ENCODE measurements at places on chromosomes 12 and 14.

GRCh38 chr12:89750389-89751351 lies 42.0 kb upstream of the ATP2B1 start:
- no peak for DNase-seq

DNA sequence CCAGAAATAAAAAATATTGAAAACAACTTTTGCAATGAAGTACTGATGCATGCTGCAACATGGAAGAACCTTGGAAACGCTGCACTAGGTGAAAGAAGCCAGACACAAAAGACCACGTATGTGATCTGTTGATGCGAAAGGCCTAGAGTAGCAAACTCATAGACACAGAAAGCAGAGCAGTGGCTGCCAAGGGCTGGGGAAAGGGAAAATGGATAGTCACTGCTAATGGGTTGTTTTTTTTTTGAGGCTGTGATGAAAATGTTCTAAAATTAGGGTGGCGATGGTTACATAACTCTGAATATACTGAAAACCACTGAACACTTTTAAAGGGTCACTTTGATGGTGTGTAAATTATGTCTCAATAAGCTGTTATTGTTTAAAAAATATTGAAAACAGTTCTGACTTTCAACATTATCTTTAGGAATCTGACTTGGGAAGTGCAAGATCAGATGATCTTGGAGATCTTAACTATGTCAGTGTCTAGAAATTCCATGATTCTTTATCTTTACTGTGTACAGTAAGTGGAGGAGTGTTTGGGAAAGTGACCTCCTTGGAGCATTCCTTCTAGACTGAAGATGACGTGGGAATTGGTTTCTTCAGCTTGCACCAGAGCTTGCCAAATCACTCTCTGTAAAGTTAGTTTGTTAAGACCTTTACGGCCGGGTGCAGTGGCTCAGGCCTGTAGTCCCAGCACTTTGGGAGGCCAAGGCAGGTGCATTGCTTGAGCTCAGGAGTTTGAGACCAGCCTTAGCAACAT lies 12.4 kb downstream of the MLXIP start:
- DNase-seq = no peak

DNA sequence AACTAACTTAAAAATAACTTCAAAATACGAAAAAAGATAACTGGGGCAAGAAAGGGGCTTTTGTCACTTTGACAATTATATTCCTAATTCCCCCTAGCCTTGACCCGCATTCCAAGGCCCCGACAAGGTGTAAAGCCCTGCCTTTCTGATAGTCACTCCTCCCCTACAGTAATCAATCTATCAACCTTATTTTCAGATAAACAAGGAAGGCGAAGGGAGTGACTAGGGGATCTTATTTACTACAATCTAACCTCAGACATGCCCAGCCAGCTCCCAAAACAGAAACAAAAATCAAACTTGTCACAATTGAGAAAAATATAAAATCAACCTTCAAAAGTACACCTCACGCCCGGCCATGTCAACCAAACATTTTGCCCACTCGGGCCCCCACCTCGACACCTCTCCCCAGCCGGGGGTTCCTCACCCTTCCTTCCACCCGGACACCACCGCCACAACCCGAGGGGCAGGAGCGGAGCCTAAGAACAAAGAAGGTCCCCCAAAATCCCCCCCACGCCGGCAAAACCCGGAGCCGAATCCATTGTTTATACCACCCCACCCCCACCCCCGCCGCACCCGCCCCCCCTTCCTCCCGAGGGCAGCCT lies 562 bp downstream of the ZFYVE1 start:
- DNase-seq = no peak

GRCh38 chr14:42113358-42114069 lies 506.8 kb downstream of the LRFN5 start:
- DNase-seq = no peak

- peak; percentile 43 for DNase-seq
Observed at GRCh38 chr12:12684375-12685106, 11.4 kb downstream of the GPR19 start.

- no peak for DNase-seq
Observed at GRCh38 chr14:67622675-67623074, 3.0 kb downstream of the ARG2 start.

- DNase-seq = no peak
Observed at GRCh38 chr12:9796346-9796745, 30.9 kb upstream of the KLRF1 start.

- DNase-seq = no peak
Observed at GRCh38 chr12:5873281-5873919, 71.7 kb downstream of the ANO2 start.

GRCh38 chr14:99619835-99620834 lies 16.1 kb upstream of the CCDC85C start:
- DNase-seq = no peak
